SK-N-SH (cell line): ENCODE measurements at places on chromosomes 16 and 17. TPM values are rescaled to one million over a fixed set of nuclear protein-coding genes. Genes with fewer than 3 reads are reported as not detected.

C17orf78 gene
- polyA plus RNA-seq: not detected in 2 replicates

KRTAP16-1 gene
- not detected in 2 replicates for polyA plus RNA-seq

POLR3K gene
- 43.0 and 54.5 TPM in 2 replicates for polyA plus RNA-seq

MYH1 gene
- polyA plus RNA-seq: 0.03 and 0.06 TPM in 2 replicates

B9D1 gene
- polyA plus RNA-seq: 75.0 and 81.6 TPM in 2 replicates
